ENCODE measurements at places on chromosomes 4 and X. TPM values are rescaled to one million over a fixed set of nuclear protein-coding genes. Genes with fewer than 3 reads are reported as not detected.

- H3K36me3 ChIP-seq, result peaks cover 3% of the 10 kb centered on the region
- H3K4me3 ChIP-seq, result no peak overlapping the region
These were observed 46.4 kb downstream of the PTPN13 start for GRCh38 chr4:86640469-86640868.

SYN1 gene
- 0.47 TPM for total RNA-seq

- H3K4me3 ChIP-seq, result no peak overlapping the region
- no peak for DNase-seq
- no peak overlapping the region for H3K27ac ChIP-seq
- no peaks in the 10 kb centered on the region for H3K36me3 ChIP-seq
- H3K27me3 ChIP-seq, result no peaks in the 10 kb centered on the region
These were observed 426.6 kb downstream of the ARHGAP24 start for GRCh38 chr4:85901500-85901899.

GRCh38 chr4:185238215-185238681, 28.9 kb downstream of the SNX25 start:
- H3K36me3 ChIP-seq, result peaks cover 5% of the 10 kb centered on the region
- DNase-seq, result no peak
- H3K27ac ChIP-seq, result no peak overlapping the region
- no peak overlapping the region for H3K4me3 ChIP-seq

- no peaks in the 10 kb centered on the region for H3K36me3 ChIP-seq
- H3K4me1 ChIP-seq, result peaks cover 8% of the 10 kb centered on the region
- no peaks in the 10 kb centered on the region for H3K27me3 ChIP-seq
- no peak for DNase-seq
These were observed 67.4 kb upstream of the GBA3 start for GRCh38 chr4:22625311-22625710.

Measured in naive thymus-derived CD8-positive, alpha-beta T cell (primary cell).